Memory B cell (primary cell): ENCODE measurements at places on chromosomes 2 and 18.

DNA sequence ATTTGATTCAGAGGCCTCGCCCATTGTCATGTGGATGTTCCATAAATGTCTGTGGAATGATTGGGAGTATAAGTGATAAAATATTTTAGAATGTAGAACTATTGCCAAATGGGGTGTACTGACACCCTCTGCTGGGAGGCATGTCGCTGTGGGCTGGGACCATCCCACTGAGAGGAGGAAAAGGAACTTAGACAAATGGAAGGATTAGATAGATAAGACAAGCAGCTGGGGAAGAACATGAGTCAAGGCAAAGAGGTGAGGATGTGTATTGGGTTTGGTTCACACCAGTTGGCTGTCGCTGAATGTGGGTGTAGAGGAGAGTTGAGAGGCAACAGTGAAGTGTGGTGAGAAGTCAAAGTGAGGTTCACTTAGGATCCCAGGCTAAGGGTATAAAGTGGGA is 4.0 kb downstream of the C2orf74 start:
- H3K36me3 ChIP-seq = peaks cover 29% of the 10 kb centered on the region
- no peak overlapping the region for H3K4me3 ChIP-seq
- DNase-seq = no peak
- H3K27me3 ChIP-seq = no peaks in the 10 kb centered on the region
- peaks cover 5% of the 10 kb centered on the region for H3K4me1 ChIP-seq

- peaks cover 10% of the 10 kb centered on the region for H3K36me3 ChIP-seq
- H3K4me1 ChIP-seq = peaks cover 3% of the 10 kb centered on the region
- H3K27ac ChIP-seq = no peak overlapping the region
- H3K4me3 ChIP-seq = no peak overlapping the region
These were observed 171.8 kb downstream of the PTGR3 start for GRCh38 chr18:75036917-75037688.

GRCh38 chr2:44740678-44741077 is 200.8 kb upstream of the SIX3 start:
- peaks cover 9% of the 10 kb centered on the region for H3K36me3 ChIP-seq
- no peak overlapping the region for H3K4me3 ChIP-seq
- H3K27ac ChIP-seq = no peak overlapping the region

DNA sequence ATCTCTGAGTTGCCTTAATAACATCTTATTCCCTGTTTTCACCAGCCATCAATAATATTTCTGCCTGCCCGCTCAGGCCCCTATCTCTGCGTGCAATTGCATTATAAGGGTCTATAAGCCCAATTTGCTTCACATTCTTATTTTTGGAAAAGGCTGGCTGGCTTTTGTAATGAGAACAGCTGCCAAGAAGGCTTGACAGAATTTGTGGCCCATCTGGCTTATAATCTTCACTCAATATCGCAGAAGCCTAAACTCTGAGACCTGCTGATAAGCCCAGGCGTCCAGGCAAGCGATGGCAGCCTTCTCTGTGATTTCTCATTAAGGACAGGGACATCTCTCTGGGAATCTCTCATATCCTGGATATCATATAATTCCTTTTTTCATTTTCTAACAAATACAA is 1618.6 kb upstream of the CELF4 start:
- H3K27ac ChIP-seq = no peak overlapping the region
- no peaks in the 10 kb centered on the region for H3K27me3 ChIP-seq
- no peak overlapping the region for H3K4me3 ChIP-seq
- no peaks in the 10 kb centered on the region for H3K36me3 ChIP-seq
- no peak for DNase-seq

GRCh38 chr2:234074751-234075517 is 24.4 kb downstream of the SPP2 start:
- H3K4me1 ChIP-seq = no peaks in the 10 kb centered on the region
- no peak overlapping the region for H3K4me3 ChIP-seq
- no peak for DNase-seq
- H3K27me3 ChIP-seq = peaks cover 18% of the 10 kb centered on the region
- H3K27ac ChIP-seq = no peak overlapping the region
- no peaks in the 10 kb centered on the region for H3K36me3 ChIP-seq

- no peaks in the 10 kb centered on the region for H3K36me3 ChIP-seq
- H3K4me3 ChIP-seq = no peak overlapping the region
- peaks cover 27% of the 10 kb centered on the region for H3K4me1 ChIP-seq
These were observed 209.2 kb downstream of the MCFD2 start for GRCh38 chr2:46706264-46706983.

DNA sequence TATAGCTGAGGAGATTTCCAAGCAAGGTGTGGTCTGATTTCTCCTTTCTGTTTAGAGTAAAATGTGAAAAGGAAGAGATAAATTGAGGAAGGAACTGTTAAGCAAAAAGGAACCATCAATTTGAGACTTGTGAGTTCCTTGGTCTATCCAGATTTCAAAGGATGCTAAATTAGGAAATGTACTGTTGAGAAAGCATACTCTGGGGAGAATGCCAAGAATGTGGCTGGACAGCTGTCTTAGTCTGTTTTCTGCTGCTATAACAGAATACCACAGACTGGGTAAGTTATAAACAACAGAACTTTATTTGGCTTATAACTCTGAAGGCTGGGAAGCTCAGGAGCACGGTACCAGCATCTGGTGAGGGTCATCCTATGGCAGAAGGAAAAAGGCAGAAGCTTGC is 1097.2 kb downstream of the TDRD15 start:
- H3K36me3 ChIP-seq = no peaks in the 10 kb centered on the region
- no peak for DNase-seq
- no peak overlapping the region for H3K4me3 ChIP-seq
- H3K27me3 ChIP-seq = no peaks in the 10 kb centered on the region

- no peak overlapping the region for H3K27ac ChIP-seq
- H3K4me3 ChIP-seq = no peak overlapping the region
- H3K27me3 ChIP-seq = peaks cover 7% of the 10 kb centered on the region
- no peaks in the 10 kb centered on the region for H3K4me1 ChIP-seq
These were observed 72.8 kb downstream of the TNS1 start for GRCh38 chr2:217929757-217930707.

DNA sequence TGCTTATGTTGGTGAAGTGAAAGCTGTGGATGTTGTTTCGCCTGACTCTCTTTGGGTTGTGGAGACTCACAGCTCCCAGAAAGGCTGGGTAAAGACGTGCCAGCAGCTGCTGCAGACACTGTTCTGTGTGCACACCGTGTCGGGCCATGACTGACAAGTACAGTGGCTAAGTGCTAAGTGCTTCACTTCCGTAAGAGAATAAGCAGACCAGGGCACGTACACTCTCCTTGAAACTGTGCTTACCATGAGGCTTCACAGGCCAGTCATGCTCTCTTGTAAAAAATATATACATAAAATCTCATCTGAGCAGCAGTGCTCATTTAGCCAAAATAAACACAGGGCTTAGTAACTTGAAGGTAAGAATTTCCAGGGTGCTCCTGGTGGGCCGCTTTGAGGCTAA is 86.0 kb downstream of the NRP2 start:
- H3K27me3 ChIP-seq = peaks cover 12% of the 10 kb centered on the region
- no peak overlapping the region for H3K4me3 ChIP-seq
- no peak overlapping the region for H3K27ac ChIP-seq
- H3K36me3 ChIP-seq = no peaks in the 10 kb centered on the region
- DNase-seq = no peak

DNA sequence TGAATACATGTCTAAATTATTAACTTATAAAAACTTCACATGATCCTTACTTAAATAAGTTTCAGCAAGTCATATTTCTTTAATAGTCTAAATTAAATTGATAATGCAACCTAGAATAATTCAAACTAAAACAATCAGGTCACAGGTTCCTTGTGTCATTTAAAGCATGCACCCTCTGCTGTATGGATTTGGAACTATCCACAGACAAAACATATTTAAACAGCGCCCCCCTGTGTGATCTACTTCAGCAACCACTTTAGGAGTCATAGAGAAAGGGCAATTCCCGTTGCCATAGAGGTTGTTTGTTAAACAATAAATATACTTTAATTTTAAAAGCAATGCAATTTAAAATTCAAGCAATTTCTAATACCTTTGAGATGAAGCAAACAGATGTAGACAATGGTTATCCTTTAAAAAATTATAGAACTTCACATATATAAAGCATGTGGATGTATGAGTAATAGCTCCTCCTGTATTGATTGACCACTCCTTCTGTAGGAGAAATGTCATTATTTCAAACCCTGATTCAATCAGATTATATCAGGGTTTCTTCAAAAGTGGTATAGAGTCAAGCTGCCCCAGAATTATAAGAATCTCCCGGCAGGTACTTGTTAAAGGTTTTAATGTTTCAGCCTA is 21.2 kb downstream of the GRB14 start:
- no peaks in the 10 kb centered on the region for H3K4me1 ChIP-seq
- peak; percentile 11 for DNase-seq
- peaks cover 4% of the 10 kb centered on the region for H3K27me3 ChIP-seq
- no peaks in the 10 kb centered on the region for H3K36me3 ChIP-seq

GRCh38 chr2:46187112-46187618 is 110.0 kb upstream of the EPAS1 start:
- H3K36me3 ChIP-seq = peaks cover 24% of the 10 kb centered on the region
- H3K27ac ChIP-seq = no peak overlapping the region
- H3K4me3 ChIP-seq = no peak overlapping the region

- no peak overlapping the region for H3K27ac ChIP-seq
- peaks cover 3% of the 10 kb centered on the region for H3K4me1 ChIP-seq
- no peak overlapping the region for H3K4me3 ChIP-seq
- no peaks in the 10 kb centered on the region for H3K27me3 ChIP-seq
These were observed 42.0 kb downstream of the TTR start for GRCh38 chr18:31633392-31634330.

- peaks cover 32% of the 10 kb centered on the region for H3K4me1 ChIP-seq
- no peaks in the 10 kb centered on the region for H3K36me3 ChIP-seq
- H3K4me3 ChIP-seq = peak overlapping the region; percentile 4
- DNase-seq = no peak
- peak overlapping the region; percentile 58 for H3K27ac ChIP-seq
- no peaks in the 10 kb centered on the region for H3K27me3 ChIP-seq
These were observed 41.1 kb downstream of the LIMS1 start for GRCh38 chr2:108575132-108575966.

DNA sequence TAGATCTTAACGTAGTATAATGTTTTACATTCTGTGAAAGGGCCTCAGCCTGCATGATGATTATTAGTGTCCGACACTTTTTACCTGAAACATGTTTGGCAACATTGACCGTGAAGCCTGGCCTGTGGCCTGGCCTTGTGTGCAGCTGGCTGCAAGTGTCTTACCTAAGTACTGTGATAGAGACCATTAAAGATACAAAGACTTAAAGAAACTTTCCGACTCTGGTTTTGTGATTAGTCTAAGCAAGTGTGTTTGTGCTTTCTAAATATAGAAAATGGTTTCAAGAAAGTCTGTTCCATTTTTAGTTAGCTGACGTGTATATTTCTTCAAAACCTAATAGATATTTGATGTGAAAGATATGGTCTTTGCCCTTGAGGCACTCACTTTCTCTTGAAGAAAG is 601.8 kb downstream of the LRP1B start:
- H3K36me3 ChIP-seq = no peaks in the 10 kb centered on the region
- H3K4me1 ChIP-seq = peaks cover 5% of the 10 kb centered on the region

DNA sequence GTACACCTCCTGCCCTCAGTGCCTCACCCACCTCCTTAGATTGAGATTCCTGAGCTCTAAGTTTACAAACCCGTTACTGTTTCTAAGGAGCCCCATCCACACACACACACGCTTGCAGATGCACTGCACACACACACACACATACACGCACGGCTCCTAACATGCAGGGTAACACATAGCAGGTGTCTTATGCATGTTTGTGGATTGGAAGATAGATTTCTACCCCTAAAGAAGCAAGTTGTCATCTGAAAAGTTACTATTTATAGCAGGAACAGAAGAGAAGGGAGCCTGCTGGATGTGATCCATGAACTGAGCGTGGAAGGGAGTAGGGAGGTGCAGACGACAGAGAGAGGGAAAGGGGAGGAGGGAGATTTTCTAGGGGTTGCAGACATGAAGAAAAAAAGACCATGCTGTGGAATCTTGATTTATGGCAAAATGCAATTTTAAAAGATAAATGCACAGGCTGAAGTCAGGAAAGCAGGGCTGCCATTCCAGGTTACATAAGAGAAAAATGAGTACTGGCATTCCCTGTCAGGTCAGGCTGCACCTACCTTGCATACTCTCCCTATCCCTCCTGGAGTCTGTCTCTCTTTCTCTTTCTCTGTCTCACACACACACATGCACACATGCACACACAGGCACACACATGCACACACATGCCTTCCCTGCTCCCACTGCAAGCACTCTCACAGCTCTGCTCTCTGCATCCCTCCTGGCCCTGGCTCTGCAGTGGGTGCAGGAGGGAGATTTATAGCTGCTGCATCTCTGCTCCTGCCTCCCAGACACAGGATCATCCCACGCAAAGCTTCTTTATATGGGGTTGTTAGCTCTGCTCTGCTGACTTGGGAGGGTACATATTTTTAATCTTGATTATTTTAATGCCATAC is 192.6 kb upstream of the MYT1L start:
- H3K36me3 ChIP-seq = no peaks in the 10 kb centered on the region
- H3K27ac ChIP-seq = no peak overlapping the region
- no peak for DNase-seq
- H3K4me3 ChIP-seq = no peak overlapping the region
- H3K4me1 ChIP-seq = no peaks in the 10 kb centered on the region

- H3K4me3 ChIP-seq = no peak overlapping the region
- peaks cover 30% of the 10 kb centered on the region for H3K36me3 ChIP-seq
- H3K4me1 ChIP-seq = peaks cover 27% of the 10 kb centered on the region
- H3K27ac ChIP-seq = no peak overlapping the region
- no peak for DNase-seq
These were observed 4.0 kb downstream of the IMP4 start for GRCh38 chr2:130346741-130347066.

GRCh38 chr2:37085731-37086147 is 1.4 kb downstream of the GPATCH11 start:
- DNase-seq = no peak
- H3K27me3 ChIP-seq = no peaks in the 10 kb centered on the region
- H3K36me3 ChIP-seq = peaks cover 17% of the 10 kb centered on the region
- H3K27ac ChIP-seq = no peak overlapping the region

- H3K4me3 ChIP-seq = no peak overlapping the region
- H3K27ac ChIP-seq = no peak overlapping the region
These were observed 54.4 kb downstream of the ARHGEF4 start for GRCh38 chr2:130890941-130891669.

GRCh38 chr2:37287966-37288365 is 36.7 kb downstream of the PRKD3 start:
- H3K4me1 ChIP-seq = peaks cover 7% of the 10 kb centered on the region
- H3K27me3 ChIP-seq = no peaks in the 10 kb centered on the region
- no peak overlapping the region for H3K27ac ChIP-seq
- H3K36me3 ChIP-seq = peaks cover 21% of the 10 kb centered on the region
- H3K4me3 ChIP-seq = no peak overlapping the region
- no peak for DNase-seq
